ENCODE measurements at places on chromosomes 6 and 20. TPM values are rescaled to one million over a fixed set of nuclear protein-coding genes. Genes with fewer than 3 reads are reported as not detected.

GRCh38 chr6:125231574-125232343 lies 70.0 kb downstream of the HDDC2 start:
- no peaks in the 10 kb centered on the region for H3K27me3 ChIP-seq
- no peak for DNase-seq
- peaks cover 7% of the 10 kb centered on the region for H3K4me1 ChIP-seq
- H3K36me3 ChIP-seq: no peaks in the 10 kb centered on the region

DNA sequence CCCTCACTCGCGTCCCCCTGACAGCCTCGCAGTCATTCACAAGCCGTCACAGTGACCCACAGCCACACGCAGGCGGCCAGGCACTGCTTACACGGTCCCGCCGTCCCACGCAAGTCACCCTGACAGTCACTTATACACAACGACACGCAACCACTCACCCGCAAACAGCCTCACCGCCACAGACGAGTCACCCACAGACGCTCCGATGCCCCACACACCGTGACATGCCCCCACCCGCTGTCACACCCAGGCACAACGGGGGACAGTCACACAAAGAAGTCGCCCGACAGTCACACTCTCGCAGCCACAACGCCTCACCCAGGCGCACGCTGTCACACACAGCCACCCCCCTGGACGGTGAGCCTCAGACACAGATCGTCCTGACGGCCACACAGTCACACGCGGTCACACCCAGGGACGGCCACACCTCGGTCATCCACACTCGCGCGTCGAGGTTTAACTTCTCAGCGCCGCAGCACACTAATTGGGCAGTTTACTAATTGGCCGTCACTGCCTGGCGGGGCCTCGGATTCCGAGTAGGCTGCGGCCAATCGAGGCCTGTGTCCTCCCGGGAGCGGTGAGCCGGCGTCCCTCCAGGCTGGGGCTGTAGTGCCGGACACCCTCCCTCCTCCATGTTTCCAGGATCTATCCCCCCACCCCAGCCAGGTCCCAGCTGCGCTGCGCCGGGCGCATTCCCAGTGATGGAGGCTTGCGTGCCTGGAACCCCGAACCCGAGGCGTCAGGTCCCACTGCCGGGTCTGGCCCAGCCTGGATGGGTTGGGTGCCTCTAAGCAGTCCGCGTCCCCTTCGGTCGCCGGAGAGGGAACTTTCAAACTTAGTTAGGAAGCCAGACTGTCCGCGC lies 790 bp downstream of the TOX2 start:
- H3K27ac ChIP-seq: no peak overlapping the region
- no peaks in the 10 kb centered on the region for H3K36me3 ChIP-seq
- H3K4me3 ChIP-seq: peak overlapping the region; percentile 61
- H3K4me1 ChIP-seq: no peaks in the 10 kb centered on the region

The HUS1B gene
- 1.2 TPM for total RNA-seq

The NEDD9 gene
- total RNA-seq: 26.8 TPM

- no peak for DNase-seq
- no peaks in the 10 kb centered on the region for H3K4me1 ChIP-seq
- H3K36me3 ChIP-seq: no peaks in the 10 kb centered on the region
- H3K27ac ChIP-seq: no peak overlapping the region
Observed at GRCh38 chr20:15098351-15098750, 760.9 kb upstream of the FLRT3 start.

DNA sequence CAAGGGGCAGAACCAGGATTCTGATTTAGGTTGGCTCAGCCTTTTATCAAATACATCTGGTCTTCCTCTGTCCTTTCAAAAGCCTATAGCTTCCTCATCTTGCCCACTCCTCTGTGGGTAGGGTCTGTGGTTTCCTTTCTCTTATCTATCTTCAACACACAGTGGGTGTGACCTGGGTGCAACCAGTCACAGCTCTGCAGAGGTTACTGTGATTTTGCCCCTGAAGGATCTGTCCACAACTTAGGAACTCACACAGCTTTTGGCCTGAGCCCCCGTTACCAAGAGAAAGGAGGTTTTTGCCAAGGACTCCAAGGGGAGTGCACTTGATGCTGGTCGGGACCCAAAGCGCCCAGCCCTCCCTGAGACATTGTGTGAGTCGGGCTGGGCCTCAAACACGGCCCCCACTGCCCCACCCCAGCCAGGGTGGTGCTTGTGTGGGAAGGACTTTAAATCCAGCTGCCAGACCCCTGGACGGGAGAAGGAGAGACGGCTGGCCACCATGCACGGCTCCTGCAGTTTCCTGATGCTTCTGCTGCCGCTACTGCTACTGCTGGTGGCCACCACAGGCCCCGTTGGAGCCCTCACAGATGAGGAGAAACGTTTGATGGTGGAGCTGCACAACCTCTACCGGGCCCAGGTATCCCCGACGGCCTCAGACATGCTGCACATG lies at the start of gene PI16:
PI16 (plus strand) TSS at position 477 of the 670 bp plus-strand sequence; CDS start at position 500, 23 bp downstream.
- peaks cover 21% of the 10 kb centered on the region for H3K4me1 ChIP-seq
- H3K4me3 ChIP-seq: no peak within 1 kb of the TSS
- no peaks in the 10 kb centered on the region for H3K27me3 ChIP-seq
- DNase-seq: no peak
- no peaks in the 10 kb centered on the region for H3K36me3 ChIP-seq

The IRF4 gene
- total RNA-seq: not detected

The TFAP2D gene
- not detected for total RNA-seq

The AK9 gene
- 18.6 TPM for total RNA-seq

The HLA-DQA2 gene
- not detected for total RNA-seq

- H3K27me3 ChIP-seq: peaks cover 2% of the 10 kb centered on the region
- H3K4me1 ChIP-seq: no peaks in the 10 kb centered on the region
- no peaks in the 10 kb centered on the region for H3K36me3 ChIP-seq
- H3K27ac ChIP-seq: no peak overlapping the region
Observed at GRCh38 chr6:154683756-154684523, 49.3 kb upstream of the SCAF8 start.

GRCh38 chr20:9147547-9148024 lies 78.7 kb downstream of the PLCB4 start:
- no peaks in the 10 kb centered on the region for H3K4me1 ChIP-seq
- no peaks in the 10 kb centered on the region for H3K27me3 ChIP-seq
- H3K4me3 ChIP-seq: no peak overlapping the region
- peak; percentile 68 for DNase-seq
- H3K36me3 ChIP-seq: no peaks in the 10 kb centered on the region
- no peak overlapping the region for H3K27ac ChIP-seq

GRCh38 chr6:149852180-149852579 lies 12.0 kb downstream of the LRP11 start:
- no peaks in the 10 kb centered on the region for H3K36me3 ChIP-seq
- DNase-seq: peak; percentile 72
- no peak overlapping the region for H3K27ac ChIP-seq
- no peak overlapping the region for H3K4me3 ChIP-seq
- no peaks in the 10 kb centered on the region for H3K27me3 ChIP-seq

DNA sequence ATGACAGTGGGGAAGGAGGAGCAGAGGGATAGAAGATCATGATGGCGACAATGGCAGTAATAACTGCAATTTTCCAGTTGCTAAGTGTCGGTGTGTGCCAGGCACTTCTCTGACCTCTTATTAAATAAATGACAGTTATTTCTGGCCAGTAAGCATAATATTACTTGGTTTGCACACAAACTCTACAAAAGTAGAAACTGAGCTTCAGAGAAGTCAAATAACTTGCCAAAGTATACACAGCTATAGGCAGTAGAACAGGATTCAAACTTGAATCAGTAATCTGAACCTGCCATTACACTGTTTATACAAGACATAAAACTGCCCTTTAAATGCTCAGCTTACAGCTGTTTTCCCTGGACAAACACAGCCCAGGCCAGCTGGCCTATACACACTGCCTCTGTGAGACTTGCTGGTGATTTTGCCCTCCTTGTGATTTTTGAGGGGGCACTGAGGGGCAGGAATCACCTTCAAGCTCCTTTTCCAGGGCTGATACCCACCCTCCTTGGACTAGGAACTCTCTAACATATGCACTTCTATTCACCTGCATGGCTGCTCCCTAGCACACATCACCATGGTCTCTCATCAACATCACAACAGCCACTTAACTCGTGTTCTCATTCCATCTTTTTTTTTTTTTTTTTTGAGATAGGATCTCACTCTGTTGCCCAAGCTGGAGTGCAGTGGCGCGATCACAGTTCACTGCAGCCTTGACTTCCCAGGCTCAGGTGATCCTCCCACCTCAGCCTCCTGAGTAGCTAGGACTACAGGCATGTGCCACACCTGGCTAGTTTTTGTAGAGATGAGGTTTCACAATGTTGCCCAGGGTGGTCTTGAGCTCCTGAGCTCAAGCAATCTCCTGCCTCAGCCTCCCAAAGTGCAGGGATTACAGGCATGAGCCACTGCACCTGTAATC lies 63.6 kb downstream of the SLC23A2 start:
- H3K27me3 ChIP-seq: no peaks in the 10 kb centered on the region
- no peak overlapping the region for H3K27ac ChIP-seq
- H3K4me3 ChIP-seq: no peak overlapping the region
- no peaks in the 10 kb centered on the region for H3K4me1 ChIP-seq

DNA sequence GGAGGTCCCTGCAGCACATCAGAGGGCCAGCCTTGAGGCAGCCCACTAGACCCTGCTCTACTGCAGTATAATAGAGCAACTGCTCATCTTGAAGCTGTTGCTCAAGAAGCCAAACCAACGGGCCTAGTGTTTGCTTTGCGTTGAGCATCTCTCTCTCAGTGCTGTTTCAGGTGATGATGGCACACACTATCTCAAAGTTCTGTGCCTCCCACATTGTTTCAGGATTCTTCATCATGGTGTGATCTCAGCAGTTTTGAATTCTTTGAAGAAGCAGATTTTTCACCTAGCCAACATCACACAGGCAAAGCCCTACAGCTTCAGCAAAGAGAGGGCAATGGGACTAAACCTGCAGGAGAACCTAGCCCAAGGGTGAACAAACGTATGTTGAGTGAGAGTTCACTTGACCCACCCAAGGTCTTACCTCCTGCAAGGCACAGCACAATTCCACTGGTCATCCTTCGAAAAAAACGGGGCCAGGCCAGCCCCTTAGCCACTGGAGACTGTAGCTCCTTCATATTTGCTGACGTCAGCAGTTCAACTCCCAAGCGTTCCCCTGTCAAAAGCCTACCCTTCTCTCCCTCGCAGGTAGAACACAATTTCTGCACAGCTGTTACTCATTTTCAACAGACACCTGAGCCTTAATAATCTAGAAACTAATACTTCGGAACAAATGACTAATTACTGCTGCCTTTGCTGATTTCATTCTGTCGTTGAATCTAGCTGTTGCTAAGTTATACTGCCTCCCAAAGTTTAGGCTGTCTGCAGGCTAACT lies 15.8 kb downstream of the MYB start:
- H3K36me3 ChIP-seq: no peaks in the 10 kb centered on the region
- H3K4me1 ChIP-seq: no peaks in the 10 kb centered on the region
- DNase-seq: no peak
